ENCODE measurements at places on chromosomes 1 and 21.
A peak's percentile ranks its signal among the peaks of the same experiment; 100 is the strongest.

GRCh38 chr1:21280011-21280471, 10.2 kb downstream of the ECE1 start:
- no peak for DNase-seq

DNA sequence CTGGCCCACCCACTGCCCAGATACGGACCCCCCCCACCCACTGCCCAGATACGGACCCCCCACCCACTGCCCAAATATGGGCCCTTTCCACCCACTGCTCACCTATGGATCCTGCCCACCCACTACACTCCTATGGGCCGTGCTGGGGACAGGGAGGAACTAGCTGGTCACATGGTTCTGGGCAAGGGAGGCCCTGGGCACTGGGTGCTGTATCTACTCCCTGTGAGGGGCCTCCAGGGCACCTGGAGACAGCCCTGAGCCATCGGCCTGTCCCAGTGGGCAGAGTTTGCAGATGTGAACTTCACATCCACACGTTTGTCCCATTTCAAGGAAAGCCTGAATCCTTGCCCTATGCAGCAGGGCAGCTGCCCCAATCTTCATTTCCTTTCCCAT, 71.4 kb upstream of the COL6A1 start:
- no peak for DNase-seq

- DNase-seq = peak; percentile 53
Measured at GRCh38 chr21:37208056-37208721, 58.9 kb downstream of the VPS26C start.

DNA sequence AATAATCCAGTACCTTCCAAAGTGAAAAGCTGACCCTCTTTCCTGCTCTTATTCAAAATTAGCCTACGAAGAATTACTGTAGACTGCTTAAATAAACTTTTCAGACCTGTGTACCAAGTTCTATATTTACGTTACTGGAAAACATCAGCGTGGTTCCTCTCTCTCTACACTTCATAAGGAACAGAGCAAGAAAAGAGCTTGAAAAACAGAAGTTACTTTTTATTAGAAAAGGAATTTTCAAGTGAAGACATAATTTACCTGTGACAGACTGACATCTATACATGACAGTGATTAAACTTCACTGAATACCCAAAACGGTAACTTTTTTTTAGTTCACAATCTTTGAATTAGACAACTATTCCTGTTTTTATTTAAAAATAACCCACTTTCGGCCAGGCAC, 2.7 kb downstream of the ENAH start:
- no peak for DNase-seq

GRCh38 chr1:56289260-56289659, 290.1 kb downstream of the PLPP3 start:
- no peak for DNase-seq

GRCh38 chr1:198672124-198672523, 33.3 kb downstream of the PTPRC start:
- no peak for DNase-seq

DNA sequence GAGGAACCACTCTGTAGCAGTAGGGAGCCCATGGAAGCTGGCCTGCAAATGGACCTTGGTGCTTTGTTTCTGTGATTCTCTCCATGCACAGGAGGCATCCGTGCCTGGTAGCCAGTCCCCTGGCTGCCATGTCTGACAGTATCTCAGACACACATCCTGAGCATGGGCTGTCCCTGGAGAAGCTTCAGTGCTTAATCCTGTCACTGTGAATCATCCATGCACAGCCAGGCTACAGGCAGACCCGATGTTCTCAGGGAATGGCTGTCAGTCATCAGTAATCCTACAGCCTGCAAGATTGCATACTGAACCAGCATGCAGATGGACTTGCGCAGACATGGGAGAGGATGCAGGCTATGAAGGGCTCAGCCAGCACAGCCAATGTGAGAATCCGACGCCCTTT, 606.3 kb upstream of the PLXNA2 start:
- DNase-seq = no peak

- no peak for DNase-seq
Measured at GRCh38 chr1:187854457-187854856, 1025.7 kb downstream of the PLA2G4A start.

- peak; percentile 49 for DNase-seq
Measured at GRCh38 chr1:83574791-83575190, 424.1 kb downstream of the TTLL7 start.

GRCh38 chr1:151259351-151259750, 4.8 kb downstream of the PSMD4 start:
- DNase-seq = no peak

DNA sequence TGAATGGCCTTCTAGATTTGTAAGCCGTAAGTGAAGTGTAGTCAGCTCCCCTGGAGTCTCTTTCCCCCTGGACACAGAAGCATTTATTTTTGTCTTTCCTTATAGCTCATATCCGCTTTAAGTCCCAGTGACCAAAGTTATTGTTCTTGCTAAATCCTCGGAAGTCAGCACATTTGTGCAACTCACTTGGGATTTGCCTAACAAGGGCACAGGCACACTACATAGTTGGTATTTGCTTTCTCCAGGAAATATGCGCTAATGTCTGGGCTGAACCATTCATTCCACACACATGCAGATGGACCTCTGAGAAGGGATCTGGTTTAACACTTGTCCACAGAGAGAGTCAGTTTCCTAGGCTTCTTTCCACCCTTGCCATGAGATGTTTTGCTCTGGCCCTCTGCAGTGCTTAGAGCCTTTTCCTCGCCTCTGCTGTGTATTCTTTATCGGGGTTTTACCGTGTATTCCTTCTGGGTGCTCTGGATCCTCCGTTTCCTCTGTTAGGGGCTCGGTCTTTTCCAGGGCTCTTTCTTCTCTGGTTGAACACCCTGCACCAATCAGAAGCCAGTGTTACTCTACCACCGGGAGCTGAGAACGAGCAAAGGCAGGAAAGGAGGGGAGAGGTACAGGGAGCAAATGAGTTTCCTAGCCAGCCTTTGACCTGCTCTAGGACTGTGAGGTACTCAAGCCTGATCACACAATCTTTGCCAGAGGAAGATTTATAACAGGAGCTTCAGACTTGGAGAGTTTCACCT, 72.4 kb downstream of the ABCA4 start:
- DNase-seq = no peak

DNA sequence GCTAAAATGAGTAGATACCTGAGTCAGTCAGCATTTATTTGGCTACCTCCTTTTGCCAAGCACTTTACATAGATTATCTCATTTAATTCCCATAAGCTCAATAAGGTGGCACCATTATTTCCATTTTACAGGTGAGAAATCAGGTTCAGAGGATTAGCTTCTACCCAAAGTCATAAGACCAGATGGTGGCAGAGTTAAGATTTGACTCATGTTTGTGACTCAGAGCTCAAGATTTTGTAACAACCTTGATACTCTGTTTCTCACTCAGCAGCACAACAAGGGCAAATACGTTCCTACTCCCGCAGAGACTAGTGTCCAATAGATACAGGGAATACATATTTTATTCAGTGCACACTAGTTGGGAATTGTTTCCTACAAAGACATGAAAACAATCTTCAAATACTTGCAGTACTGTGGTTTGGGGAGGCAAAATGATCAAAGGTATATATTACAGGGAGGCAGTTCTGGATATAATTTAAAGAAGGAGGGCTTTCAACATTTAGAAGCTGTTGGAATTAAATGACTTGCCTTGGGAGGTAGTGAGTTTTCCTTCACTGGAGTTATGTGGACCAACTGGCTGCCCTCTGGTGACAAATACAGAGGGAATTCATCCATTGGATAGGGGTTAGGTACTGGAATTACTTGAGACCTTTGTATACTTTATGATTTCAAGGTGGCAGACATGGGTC, 3.6 kb downstream of the LEPR start:
- DNase-seq = no peak

DNA sequence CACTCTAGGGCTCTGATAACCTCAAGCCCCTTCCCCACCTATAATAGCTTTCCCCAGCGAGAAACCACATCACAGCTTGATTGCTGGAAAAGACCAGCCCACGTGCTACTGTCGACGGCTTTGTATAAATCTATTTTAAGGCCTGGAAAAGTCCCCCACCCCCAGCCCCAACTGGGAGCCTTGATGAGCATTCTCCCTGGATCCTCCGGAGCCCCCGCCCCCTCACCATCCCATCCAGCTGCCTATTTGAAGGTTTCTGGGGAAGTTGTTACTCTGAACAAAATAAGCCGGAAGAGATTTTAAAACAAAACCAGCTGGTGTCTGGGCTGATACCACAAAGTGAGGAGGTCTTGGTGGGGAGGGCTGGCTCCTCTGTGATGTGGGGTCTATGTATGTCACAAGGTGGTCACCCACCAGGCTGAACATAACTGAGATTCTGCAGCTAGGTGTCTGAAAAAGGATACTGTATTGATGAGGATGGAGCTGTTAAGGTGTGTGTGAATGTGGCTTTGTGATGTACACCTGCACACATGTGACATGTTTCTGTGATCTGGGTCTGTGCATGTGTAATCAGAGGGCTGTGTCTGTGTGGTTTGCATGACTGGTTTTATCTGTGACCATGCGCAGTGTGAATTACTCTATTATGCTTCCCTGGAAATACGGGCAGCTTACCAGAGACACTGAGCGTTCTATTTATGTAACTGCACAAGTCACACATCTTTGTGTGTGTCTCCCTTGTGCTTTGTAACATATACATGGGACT, 25.0 kb downstream of the RIMS3 start:
- peak; percentile 59 for DNase-seq

- DNase-seq = peak; percentile 19
Measured at GRCh38 chr1:60745484-60745883, 336.9 kb upstream of the NFIA start.

- DNase-seq = no peak
Measured at GRCh38 chr21:46368533-46369285, 44.8 kb downstream of the PCNT start.

GRCh38 chr1:23727362-23727811, 15.9 kb upstream of the ELOA start:
- DNase-seq = no peak

DNA sequence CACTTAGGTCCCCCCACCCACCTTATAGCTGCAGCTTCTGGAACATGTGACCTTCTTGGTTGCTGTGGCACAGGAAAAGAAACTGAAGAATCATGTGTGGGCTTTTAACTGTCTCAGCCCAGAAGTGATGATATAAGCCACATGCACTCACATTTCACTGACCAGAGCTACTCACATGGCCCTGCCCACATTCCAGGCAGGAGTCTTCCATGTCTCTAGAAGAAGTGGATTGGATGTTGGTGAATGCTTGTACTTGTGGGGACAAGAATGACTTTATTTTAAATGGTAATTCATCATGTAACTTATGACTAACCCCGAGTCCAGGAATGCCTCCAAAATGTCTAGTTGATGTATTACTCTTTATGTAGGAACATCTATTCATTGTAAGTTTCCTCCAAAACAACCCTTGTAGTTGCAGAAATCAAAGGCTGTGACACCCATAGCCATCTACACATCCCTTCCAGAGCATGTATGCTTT, 15.8 kb upstream of the CAMK1G start:
- DNase-seq = no peak

DNA sequence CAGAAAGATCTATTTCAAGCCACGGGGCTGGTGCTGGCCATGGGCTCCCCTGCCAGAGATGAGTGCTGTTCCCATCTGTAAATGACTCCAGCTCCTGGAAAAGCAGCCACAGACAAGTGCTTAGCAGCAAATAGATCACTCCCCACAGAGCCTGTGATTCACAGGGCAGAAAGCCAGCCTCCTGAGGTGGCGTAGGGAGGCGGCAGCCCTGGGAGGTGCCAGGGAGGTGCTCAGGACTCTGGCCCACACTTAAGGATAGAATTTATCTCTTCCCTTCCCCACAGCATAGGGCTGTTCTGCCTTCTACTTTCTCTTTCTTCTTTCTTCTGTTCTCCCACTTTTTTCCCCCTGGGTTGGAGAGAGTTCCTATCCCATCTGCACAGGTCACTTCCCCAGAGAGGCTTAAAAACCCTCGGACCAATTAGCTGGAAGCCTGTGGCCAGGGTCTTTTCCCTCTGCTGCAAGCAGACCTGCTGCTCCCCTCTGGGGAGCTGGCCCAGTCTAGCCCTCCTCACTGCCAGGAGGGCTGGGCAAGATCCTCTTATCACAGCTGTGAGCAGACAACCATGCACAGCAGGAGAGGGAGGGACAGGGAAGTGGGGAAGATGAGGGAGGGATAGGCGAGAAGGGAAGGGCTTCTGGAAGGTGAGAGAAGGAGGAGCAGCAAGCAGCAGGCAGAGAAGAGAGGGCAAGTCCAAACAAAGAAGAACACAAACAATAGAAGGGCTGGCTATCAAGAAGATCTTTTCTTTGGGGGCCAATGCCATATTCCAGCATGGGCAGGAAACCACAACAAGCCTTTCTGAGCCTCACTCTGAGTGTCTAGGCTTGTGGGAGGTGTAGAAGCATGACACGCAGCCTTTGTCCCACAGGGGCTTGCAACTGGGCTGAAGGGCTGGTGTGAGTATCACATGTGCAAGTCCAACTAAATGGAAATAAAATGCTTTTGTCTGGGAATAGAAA, 41.0 kb downstream of the KCND3 start:
- DNase-seq = no peak

DNA sequence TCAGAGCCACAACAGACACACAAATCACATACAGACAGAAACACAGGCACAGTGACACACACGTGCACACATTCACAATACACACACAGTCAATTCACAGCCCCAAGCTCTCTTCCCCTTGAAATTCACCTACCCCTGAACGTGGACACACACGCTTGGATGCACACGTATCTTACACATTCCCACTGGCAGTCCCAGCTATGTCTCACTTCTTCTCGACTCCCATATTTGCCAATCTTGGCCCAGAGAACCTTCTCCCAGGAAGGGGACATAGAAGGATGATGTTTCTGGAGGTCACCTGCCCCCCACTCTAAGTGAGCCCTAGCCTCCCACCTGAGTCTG, 1.6 kb downstream of the CRYBG2 start:
- DNase-seq = no peak

GRCh38 chr1:179087665-179088064, 5.8 kb downstream of the TOR3A start:
- DNase-seq = no peak

DNA sequence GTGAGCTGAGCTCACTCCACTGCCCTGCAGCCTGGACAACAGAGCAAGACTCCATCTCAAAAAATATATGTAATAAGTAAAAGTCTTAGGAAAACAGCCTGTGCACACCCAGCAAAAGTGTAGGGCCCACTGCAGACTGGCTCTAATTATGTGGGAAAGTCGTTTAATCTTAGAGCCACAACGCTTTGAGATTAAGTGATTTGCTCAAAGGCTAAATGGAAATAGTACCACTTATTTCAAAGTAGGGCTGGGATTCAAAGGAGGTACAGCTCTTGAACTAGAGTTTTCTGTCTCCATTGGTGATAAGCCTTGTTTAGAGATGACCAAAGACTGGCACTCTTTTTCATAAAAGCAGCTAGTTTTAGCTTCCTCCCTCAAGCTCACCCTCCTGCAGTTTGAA, 2.2 kb downstream of the TACSTD2 start:
- no peak for DNase-seq

All from brain (organoid and tissue), 16 donors.